Posterior vena cava (tissue), 2 donors: ENCODE measurements at places on chromosomes 2 and 18.
A peak's percentile ranks its signal among the peaks of the same experiment; 100 is the strongest.

GRCh38 chr18:10195529-10195928 lies 258.9 kb upstream of the APCDD1 start:
- no peak for DNase-seq

GRCh38 chr2:238408615-238409340 lies 17.9 kb upstream of the ASB1 start:
- DNase-seq, result no peak

DNA sequence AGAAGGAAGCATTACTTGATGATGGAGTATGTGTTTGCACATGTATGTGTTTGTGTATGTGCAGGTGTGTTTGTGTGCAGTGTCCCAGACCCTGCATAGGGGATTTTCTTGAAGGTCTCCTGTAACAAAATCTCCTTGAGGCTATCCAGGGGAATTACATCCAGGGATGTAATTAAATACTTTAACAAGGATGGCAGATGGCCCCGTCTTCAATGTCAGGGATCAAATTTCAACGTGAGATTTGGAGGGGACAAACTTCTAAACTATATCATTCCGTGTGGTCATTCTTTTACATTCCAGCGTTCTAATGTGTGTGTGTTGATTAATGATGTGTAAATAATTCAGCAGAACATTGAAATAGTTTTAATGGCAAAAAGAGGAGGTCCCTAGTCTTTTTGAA lies 3.3 kb downstream of the UGT1A9 start:
- DNase-seq, result no peak

DNA sequence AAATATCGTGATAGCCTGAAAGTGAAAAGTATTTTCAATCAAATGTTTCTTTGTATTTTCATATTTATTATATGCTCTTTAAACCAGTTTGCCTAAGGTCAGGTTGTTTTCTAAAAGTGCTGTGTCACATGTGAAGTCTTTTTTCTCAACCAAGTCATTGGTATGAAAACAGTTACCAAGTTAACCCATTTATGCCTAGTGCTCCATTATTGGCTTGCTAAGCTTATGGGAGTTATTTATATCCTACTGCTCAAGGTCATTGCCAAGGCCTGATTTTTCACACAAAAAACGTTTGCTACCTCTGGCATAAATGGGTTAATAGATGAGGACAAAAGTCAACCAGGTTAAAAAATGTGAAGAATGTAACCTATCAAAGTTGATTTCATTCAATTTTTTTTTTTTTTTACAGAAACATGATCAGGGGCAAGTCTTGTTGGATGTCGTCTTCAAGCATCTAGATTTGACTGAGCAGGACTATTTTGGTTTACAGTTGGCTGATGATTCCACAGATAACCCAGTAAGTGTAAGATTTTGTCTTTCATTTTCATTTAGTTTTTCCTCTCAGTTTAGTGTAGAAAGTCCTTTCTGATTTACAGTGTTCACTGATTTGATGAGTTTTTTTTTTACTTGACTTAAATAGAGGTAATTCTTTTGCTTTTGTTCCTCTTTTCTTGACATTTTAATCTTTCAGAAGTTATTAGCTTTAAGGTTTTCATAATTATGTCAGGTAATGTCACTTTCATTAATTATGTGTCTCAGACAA lies 102.6 kb downstream of the PTPN4 start:
- no peak for DNase-seq

DNA sequence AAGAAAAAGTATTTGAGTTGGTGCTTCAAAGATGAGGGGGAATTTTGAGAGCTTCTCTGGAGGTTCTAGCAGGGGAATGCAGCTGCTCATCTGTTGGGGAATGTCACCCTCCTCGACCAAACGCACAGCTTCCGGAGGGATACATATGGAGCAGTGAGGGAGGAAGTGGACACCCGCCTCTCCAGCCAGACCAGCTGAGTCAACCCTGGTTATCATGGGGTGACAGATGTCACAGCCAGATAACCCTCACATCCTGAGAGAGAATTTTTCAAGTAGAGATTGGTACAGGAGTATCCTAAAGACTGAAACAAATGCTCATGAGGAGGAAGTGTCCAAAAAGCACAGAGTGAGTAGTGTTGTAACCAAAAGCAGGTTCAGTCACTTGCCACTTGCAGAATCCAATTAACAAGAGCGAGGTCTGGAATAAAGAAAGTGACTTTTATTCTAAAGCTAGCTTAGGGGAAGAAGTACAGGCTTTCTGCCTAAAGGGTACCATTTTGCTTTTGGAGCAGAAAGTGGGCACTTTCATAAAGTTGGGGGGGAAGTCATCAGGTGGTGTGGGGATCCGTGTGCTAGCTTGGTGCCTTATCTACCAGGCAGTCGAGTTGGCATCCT lies 395.2 kb downstream of the RAD51AP2 start:
- no peak for DNase-seq

DNA sequence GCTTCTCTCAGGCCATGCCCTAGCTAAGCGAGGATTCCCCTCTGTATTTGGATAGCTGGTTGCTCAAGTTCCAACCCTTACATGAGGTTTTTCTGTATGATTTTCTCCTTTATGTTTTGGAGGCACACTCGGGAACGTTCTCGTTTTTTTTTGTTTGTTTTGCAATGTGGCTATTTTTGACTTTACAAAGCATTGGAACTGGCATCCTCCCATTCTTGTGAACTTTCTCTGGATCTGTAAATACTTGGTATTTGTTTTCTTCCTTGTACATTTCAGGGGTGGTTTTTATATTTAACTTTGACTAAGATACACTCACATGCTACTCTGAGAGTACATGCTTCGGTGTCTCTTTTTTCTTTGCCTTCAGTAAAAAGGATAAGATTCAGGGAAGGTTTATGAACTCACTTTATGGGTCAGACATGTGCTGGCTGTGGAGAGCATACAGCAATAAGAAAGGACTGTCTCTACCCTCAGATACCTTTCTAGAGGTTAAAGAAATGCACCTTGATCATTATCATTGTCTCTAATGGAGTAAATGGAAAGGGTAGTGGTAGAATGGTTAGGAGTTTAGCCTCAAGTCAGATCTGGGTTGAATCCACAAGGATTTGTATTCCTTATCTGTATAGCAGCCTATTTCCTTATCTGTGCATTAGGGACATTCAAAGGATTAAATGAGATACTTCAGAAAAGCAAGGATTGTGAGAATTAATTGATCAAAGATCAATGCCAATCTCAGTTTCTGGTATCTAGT lies 61.9 kb downstream of the MEIS1 start:
- no peak for DNase-seq

DNA sequence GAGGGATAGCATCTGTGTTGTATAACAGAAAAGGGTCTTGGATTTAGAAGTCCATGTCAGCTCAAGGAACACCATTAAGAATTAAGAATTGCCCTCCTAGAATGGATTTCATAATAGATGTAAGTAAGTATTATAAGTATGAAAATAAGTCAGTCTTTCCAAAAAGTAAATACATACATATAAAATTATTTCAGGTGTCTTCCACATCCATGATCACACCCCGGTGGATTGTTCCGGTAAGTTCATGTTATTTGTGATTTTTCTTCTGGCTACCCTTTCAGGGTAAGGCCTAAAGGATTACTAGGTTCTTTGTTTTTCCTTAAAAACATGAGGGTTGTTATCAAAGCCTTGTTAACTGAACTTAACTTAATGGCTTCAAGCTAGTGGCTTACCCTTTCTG lies 55.9 kb downstream of the TMEM185B start:
- DNase-seq, result no peak

- no peak for DNase-seq
Measured at GRCh38 chr2:165874445-165875039, 79.0 kb downstream of the TTC21B start.

- no peak for DNase-seq
Measured at GRCh38 chr2:219323434-219323833, 9.1 kb downstream of the RESP18 start.

DNA sequence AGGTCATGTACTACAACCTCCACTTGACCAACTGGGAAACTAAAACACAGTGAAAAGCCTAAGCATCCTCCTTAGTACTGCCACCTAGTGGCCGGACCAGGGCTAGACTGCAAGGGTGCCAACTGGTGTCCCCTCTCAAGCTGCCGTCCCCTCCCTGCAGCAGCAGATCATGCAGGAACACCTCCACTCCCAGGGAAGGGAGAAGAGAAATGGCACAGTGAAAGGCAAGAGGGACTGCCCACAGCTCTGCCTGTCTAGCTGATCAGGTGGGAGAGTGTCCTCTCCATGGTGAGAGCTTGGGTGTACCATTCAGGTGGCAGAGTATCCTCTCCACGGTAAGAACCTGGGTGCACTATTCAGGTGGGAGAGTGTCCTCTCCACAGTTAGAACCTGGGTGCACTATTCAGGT lies 78.1 kb downstream of the AAK1 start:
- DNase-seq, result no peak

DNA sequence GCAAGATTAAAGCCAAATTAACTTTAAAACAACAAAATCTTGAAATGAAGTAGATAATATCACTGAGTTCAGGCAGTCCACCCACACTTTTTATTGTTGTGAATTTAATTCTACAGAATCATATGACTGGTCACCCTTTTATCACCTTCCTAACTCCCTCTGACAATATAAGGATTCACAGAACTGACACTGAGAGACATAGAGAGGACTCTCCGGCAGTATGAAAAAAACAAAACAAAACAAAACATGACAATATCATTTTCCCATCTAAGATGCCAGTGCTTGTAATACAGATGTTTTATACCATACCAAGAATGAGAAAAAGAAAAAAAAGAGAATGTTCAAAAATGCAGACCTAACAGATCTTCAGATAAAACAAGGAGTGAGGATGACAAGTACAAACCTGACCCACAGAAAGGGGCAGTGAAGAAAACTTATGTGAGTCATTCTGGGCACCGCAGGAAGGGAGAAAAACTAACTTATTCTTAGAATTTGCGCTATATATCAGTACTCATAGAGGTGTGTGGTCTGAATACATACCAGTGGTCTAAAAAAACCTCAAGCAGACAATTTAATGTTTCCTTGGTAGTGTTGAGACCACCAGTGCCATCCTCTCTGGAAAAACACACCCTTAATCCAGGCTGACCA lies 136.6 kb downstream of the ZAP70 start:
- DNase-seq, result no peak

GRCh38 chr18:26403491-26403890 lies 144.9 kb downstream of the KCTD1 start:
- DNase-seq, result no peak

DNA sequence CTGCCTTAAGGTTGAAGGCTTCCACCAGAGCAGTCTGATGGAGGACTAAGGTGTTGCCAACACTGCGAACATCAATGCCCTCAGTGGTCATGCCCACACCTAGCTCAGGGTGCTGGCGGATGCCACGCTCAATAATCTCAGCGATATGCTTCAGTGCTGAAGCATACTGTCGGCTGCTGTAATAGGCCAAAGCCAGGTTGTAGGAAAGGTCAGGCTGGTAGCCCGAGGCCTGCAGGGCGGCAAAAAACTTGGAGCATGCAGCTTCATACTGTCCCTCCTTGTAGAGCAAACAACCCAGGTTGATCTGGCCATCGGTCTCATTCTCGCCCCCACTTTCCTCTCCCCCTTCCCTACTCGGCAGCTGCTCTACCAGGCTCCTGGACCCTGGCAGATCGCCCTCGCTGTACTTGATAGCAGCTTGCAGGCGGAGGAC lies 159.4 kb downstream of the AGPS start:
- DNase-seq, result no peak

GRCh38 chr2:64222351-64222750 lies 78.1 kb upstream of the PELI1 start:
- no peak for DNase-seq

- DNase-seq, result no peak
Measured at GRCh38 chr2:124034265-124034664, 9.2 kb downstream of the CNTNAP5 start.

DNA sequence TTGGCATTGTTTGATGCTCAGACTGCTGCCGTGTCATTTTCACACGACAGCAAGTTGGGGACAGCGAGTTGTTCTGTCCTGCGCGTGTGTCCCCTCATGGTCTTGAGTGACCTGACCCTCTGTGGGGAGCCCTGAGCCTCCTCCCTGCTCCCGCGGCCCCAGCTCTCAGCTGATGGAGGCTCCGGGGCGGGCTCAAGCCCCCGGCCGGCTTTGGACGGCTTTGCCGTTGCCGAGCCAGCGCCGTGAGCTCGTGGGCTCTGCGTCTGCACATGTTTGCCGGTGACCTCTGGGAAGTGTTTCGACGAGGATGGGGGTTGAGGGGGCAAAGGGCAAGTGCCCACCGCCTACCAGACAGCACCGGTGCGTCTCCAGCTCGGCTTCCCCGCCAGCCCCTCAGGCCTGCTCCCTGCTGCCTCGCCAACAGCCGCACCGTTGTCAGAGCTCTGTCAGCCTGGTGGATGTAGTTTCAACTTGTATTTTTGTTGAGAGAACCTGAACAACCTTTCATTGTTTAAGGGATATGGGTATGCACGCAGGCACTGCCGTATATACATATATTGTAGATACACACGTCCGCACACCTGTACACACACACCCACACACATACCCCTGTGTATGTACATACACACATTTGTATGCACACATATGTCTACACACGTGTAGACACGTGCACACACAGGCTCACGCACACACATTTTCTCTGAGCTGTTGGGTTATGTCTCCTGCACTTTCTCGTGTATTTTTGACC lies 13.7 kb downstream of the PDCD1 start:
- DNase-seq, result peak; percentile 71

- DNase-seq, result no peak
Measured at GRCh38 chr18:50473881-50474280, 86.0 kb upstream of the MAPK4 start.

DNA sequence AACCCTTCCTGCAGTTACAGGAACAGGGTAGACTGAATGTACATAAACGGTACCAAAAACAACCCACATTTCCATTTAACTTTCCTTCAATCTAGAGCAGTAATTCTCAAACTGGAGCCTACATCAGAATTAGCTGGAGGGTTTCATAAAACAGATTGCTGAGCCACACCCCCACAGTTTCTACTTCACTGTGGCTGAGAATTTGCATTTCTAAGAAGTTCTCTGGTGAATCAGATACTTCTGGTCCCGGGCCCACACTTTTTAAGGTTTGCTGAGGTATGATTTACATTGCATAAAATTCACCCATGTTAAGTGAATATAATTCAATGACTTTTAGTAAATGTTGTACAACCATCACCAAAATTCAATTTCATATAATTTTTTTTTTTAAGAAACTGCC lies 113.7 kb downstream of the SRBD1 start:
- no peak for DNase-seq

DNA sequence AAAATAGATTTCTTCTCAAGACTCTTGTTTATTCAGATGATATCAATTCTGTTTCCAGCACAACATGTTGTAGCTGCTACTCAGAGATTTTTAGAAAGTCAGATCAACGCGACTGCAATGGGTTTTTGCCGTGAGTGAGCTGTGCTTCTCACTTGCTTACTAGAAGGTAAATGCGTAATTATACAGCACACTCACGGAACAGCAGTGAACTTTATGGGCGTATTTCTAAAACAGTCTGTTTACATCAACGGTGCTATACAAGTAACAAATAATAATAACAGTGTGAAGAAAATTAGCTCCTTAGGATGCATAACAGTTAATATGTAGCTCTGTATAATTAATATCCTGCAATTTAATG lies 533.6 kb downstream of the RNF144A start:
- no peak for DNase-seq

- no peak for DNase-seq
Measured at GRCh38 chr2:29519338-29519925, 402.0 kb downstream of the ALK start.

GRCh38 chr2:86622519-86623042 lies 1.1 kb downstream of the RNF103 start:
- DNase-seq, result no peak
